ENCODE measurements at places on chromosomes 7 and 10.
A peak's percentile ranks its signal among the peaks of the same experiment; 100 is the strongest.

GRCh38 chr10:62652114-62652513, 152.4 kb upstream of the ADO start:
- no peak for DNase-seq
- H3K4me3 ChIP-seq, result no peak overlapping the region
- no peak overlapping the region for H3K27ac ChIP-seq
- no peaks in the 10 kb centered on the region for H3K36me3 ChIP-seq
- H3K4me1 ChIP-seq, result no peaks in the 10 kb centered on the region

DNA sequence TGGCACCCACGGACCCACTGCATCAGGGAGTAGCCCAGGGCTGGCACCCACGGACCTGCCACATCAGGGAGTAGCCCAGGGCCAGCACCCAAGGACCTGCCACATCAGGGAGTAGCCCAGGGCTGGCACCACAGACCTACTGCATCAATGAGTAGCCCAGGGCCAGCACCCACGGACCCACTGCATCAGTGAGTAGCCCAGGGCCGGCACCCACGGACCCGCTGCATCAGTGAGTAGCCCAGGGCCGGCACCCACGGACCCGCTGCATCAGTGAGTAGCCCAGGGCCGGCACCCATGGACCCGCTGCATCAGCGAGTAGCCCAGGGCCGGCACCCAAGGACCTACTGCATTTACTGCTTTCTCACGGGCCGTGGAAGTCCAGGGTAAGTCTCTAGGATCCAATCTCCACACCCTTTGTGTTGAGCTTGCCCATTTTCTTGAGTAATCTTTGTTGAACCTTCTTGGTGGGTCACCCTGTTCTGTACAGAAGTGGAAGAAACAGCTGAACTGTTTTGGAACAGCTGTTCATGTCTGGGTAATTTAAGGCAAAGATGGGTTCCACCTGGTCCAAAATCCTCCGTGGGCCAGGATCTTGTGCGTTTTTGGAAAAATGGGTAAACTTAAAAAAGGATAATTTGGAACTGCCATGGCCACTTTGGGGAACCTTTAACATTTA, 69.0 kb downstream of the VIPR2 start:
- H3K27me3 ChIP-seq, result peaks cover 3% of the 10 kb centered on the region
- peak; percentile 38 for DNase-seq
- no peaks in the 10 kb centered on the region for H3K36me3 ChIP-seq
- no peak overlapping the region for H3K4me3 ChIP-seq
- no peak overlapping the region for H3K27ac ChIP-seq
- H3K4me1 ChIP-seq, result no peaks in the 10 kb centered on the region

- no peaks in the 10 kb centered on the region for H3K27me3 ChIP-seq
- peaks cover 8% of the 10 kb centered on the region for H3K36me3 ChIP-seq
- no peak overlapping the region for H3K27ac ChIP-seq
- no peak for DNase-seq
Measured at GRCh38 chr7:156840134-156840533, 52.8 kb downstream of the LMBR1 start.

DNA sequence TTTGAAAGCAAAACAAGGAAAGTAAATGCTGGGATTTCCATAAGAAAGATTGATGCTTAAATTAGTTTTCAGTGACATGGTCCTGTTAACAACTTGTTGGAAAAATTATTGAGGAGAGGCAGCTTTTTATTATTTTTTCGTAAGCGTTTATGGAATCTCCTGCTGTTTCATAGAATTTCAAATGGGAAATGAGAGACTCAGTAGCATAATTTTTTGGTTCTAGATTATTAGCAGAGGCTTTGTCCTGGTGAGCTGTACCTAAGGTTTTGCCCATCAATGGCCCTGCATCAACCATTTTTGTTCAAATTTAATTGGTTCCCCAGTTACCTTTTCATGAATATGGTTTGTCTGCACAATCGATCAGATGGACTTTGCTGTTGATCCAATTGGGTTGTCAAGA, 205.7 kb downstream of the BMPER start:
- no peak overlapping the region for H3K27ac ChIP-seq
- no peak for DNase-seq

DNA sequence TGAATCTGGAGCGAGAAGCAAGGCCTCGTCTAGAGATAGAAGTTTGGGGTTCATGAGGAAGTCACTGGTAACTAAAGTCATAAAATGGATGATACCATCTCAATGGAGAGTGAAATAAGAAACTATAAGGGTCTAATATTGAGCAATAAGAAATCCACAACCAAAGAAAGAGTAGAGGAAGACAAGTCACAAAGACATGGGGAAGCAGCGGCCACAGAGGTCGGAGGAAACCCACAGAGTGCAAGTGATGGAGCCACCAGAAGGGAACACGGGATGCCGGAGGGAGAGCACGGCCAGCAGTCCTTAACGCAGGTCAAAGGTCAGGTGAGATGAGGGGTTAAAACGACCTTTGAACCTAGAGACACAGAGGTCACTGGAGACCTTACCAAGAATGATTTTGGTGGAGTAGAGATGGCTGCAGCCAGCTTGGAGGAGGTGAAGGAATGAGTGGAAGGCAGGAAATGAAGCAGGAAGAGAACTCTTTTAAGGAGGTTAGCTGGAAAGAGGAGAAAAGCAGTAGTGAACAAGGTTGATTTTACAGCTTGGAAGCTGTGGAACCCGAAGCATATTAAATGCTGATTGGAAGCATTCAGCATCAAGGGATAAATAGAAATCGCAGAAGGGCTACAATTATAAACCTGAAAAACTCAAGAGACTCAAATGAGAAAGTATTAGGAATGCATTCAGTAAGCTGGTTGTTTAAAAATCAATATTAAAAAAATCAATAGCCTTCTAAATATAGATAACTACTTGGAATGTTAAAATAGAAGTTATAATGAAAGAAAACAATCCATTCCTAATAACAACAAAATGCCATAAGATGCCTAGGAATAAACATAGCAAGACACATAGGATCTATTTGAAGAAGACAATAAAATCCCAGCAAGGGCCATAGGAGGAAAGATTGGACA, 93.7 kb downstream of the SVOPL start:
- H3K4me3 ChIP-seq, result no peak overlapping the region
- no peak overlapping the region for H3K27ac ChIP-seq
- H3K36me3 ChIP-seq, result no peaks in the 10 kb centered on the region

DNA sequence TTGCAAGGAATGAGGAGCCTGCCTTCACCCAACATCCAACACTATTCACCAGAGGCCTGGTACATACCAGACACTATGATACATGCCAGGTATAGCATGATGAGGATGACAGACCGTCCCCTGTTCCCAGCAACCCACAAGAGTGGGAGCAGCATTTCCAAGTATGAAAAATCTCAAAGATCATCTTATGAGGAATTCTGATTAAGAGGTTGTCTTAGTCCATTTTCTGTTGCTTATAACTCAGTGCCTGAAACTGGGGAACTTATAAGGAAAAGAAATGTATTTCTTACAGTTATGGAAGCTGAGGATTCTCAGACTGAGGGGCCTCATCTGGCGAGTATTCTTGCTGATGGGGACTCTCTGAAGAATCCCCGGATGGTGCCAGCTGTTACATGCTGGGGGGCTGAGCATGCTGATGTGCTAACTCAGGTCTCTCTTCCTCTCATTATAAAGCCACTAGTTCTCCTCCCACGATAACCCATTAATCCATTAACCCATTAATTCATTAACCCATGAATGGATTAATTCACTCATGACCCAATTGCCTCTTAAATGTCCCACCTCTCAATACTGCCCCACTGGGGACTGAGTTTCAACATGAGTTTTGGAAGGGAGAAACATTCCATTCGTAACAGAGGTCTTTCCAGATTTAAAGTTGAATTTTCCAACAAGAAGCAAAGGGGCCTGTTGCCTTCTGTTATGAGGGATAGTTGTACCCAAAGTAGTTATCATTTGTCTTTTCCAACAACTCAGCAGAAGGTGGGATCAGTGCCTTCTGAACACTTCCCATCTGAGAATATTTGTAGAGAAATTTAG, 173.9 kb downstream of the HERPUD2 start:
- H3K4me3 ChIP-seq, result no peak overlapping the region
- no peak overlapping the region for H3K27ac ChIP-seq
- no peaks in the 10 kb centered on the region for H3K36me3 ChIP-seq
- no peaks in the 10 kb centered on the region for H3K4me1 ChIP-seq
- peaks cover 15% of the 10 kb centered on the region for H3K27me3 ChIP-seq

- H3K4me1 ChIP-seq, result no peaks in the 10 kb centered on the region
- H3K36me3 ChIP-seq, result no peaks in the 10 kb centered on the region
- no peaks in the 10 kb centered on the region for H3K27me3 ChIP-seq
- H3K4me3 ChIP-seq, result no peak overlapping the region
- no peak for DNase-seq
- no peak overlapping the region for H3K27ac ChIP-seq
Measured at GRCh38 chr7:8515640-8516185, 82.3 kb downstream of the NXPH1 start.

- H3K4me1 ChIP-seq, result no peaks in the 10 kb centered on the region
- no peak overlapping the region for H3K27ac ChIP-seq
- peaks cover 16% of the 10 kb centered on the region for H3K27me3 ChIP-seq
- no peak for DNase-seq
- no peak overlapping the region for H3K4me3 ChIP-seq
Measured at GRCh38 chr10:59711871-59712494, 2.3 kb upstream of the SLC16A9 start.

DNA sequence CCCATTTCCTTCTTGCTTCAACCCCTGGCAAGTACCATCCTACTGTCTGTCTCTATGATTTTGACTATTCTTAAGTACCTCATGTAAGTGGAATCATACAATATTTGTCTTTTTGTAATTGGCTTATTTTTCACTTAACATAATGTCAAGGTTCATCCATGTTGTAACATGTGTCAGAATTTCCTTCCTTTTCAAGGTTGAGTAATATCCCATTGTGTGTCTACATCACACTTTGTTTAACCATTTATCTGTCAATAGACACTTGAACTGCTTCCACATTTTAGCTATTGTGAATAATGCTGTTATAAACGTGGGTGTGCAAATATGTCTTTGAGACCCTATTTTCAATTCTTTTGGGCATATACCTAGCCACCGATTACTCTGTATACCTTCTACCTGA, 14.0 kb upstream of the CDK14 start:
- H3K4me3 ChIP-seq, result no peak overlapping the region
- H3K36me3 ChIP-seq, result no peaks in the 10 kb centered on the region
- DNase-seq, result no peak
- peaks cover 15% of the 10 kb centered on the region for H3K4me1 ChIP-seq
- no peaks in the 10 kb centered on the region for H3K27me3 ChIP-seq

GRCh38 chr7:7719236-7719635, 829 bp upstream of the RPA3 start:
- no peaks in the 10 kb centered on the region for H3K36me3 ChIP-seq
- no peak overlapping the region for H3K4me3 ChIP-seq
- no peak for DNase-seq
- no peaks in the 10 kb centered on the region for H3K27me3 ChIP-seq

- no peak for DNase-seq
- no peaks in the 10 kb centered on the region for H3K27me3 ChIP-seq
- peak overlapping the region; percentile 47 for H3K27ac ChIP-seq
- peaks cover 31% of the 10 kb centered on the region for H3K4me1 ChIP-seq
Measured at GRCh38 chr7:98133621-98134303, 27.1 kb downstream of the LMTK2 start.

- no peaks in the 10 kb centered on the region for H3K27me3 ChIP-seq
- DNase-seq, result no peak
- H3K4me3 ChIP-seq, result no peak overlapping the region
Measured at GRCh38 chr7:80770675-80771081, 132.2 kb downstream of the CD36 start.

- H3K27ac ChIP-seq, result no peak overlapping the region
- no peak for DNase-seq
- H3K4me1 ChIP-seq, result no peaks in the 10 kb centered on the region
- no peaks in the 10 kb centered on the region for H3K27me3 ChIP-seq
- H3K36me3 ChIP-seq, result peaks cover 22% of the 10 kb centered on the region
Measured at GRCh38 chr10:72164617-72165016, 51.2 kb upstream of the ANAPC16 start.

- no peaks in the 10 kb centered on the region for H3K27me3 ChIP-seq
- H3K36me3 ChIP-seq, result peaks cover 2% of the 10 kb centered on the region
- H3K4me1 ChIP-seq, result peaks cover 2% of the 10 kb centered on the region
- DNase-seq, result no peak
- H3K4me3 ChIP-seq, result no peak overlapping the region
Measured at GRCh38 chr7:130084037-130084875, 13.9 kb downstream of the KLHDC10 start.

- no peak for DNase-seq
- H3K27me3 ChIP-seq, result no peaks in the 10 kb centered on the region
- no peaks in the 10 kb centered on the region for H3K4me1 ChIP-seq
- no peak overlapping the region for H3K27ac ChIP-seq
Measured at GRCh38 chr7:102186306-102186705, 100.4 kb upstream of the SH2B2 start.

GRCh38 chr7:129950191-129950932, 2.4 kb downstream of the UBE2H start:
- no peak for DNase-seq
- H3K27ac ChIP-seq, result peak overlapping the region; percentile 96
- H3K4me3 ChIP-seq, result peak overlapping the region; percentile 95
- H3K27me3 ChIP-seq, result no peaks in the 10 kb centered on the region
- peaks cover 13% of the 10 kb centered on the region for H3K4me1 ChIP-seq

- no peak for DNase-seq
- no peaks in the 10 kb centered on the region for H3K36me3 ChIP-seq
- no peaks in the 10 kb centered on the region for H3K27me3 ChIP-seq
- no peak overlapping the region for H3K27ac ChIP-seq
- H3K4me3 ChIP-seq, result no peak overlapping the region
Measured at GRCh38 chr7:68063171-68063570, 1066.5 kb downstream of the TYW1 start.

DNA sequence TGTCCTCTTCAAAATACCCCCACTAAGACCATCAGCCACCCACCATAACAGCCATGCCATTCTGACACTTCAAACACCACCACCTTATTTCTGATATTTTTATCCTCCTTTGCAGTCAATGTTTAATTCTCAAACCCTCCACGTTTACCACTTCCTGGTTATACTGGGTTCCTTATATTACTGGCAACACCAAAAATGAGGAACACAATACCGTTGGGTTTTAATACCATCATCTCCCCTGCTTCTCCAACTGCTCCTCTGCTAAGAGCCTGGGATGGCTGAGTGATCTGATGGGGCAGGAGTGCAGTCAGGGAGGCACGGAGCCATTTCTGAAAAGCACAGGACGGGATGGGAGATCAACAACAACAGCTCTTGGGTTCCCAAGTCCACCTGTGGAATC, 140.5 kb downstream of the CHCHD3 start:
- H3K4me3 ChIP-seq, result no peak overlapping the region
- no peak overlapping the region for H3K27ac ChIP-seq
- H3K27me3 ChIP-seq, result no peaks in the 10 kb centered on the region
- no peaks in the 10 kb centered on the region for H3K4me1 ChIP-seq
- H3K36me3 ChIP-seq, result no peaks in the 10 kb centered on the region

DNA sequence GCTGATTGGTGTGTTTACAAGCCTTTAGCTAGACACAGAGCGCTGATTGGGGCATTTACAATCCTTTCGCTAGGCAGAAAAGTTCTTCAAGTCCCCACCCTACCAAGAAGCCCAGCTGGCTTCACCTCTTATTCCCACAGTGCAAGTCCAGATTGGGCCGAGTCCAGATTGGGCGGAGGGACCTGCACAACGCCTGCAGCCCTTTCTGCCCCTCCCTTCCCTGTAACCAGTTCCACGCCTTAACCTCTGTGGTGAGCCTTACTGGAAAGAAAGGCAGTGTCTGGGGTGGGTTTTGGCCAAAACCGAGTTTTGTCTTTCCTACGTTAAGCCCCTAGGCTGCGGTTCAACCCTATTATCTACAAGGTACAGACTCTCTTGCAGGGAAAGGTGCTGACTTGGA, 268.7 kb downstream of the ZEB1 start:
- H3K4me1 ChIP-seq, result no peaks in the 10 kb centered on the region
- no peak overlapping the region for H3K4me3 ChIP-seq
- H3K27ac ChIP-seq, result no peak overlapping the region
- no peak for DNase-seq
- no peaks in the 10 kb centered on the region for H3K27me3 ChIP-seq

GRCh38 chr10:108908096-108908495, 1015.2 kb downstream of the XPNPEP1 start:
- no peaks in the 10 kb centered on the region for H3K4me1 ChIP-seq
- peaks cover 24% of the 10 kb centered on the region for H3K27me3 ChIP-seq
- H3K4me3 ChIP-seq, result no peak overlapping the region
- H3K36me3 ChIP-seq, result no peaks in the 10 kb centered on the region
- H3K27ac ChIP-seq, result no peak overlapping the region
- DNase-seq, result no peak
